ENCODE measurements at places on chromosomes 6 and 20.
A peak's percentile ranks its signal among the peaks of the same experiment; 100 is the strongest.

DNA sequence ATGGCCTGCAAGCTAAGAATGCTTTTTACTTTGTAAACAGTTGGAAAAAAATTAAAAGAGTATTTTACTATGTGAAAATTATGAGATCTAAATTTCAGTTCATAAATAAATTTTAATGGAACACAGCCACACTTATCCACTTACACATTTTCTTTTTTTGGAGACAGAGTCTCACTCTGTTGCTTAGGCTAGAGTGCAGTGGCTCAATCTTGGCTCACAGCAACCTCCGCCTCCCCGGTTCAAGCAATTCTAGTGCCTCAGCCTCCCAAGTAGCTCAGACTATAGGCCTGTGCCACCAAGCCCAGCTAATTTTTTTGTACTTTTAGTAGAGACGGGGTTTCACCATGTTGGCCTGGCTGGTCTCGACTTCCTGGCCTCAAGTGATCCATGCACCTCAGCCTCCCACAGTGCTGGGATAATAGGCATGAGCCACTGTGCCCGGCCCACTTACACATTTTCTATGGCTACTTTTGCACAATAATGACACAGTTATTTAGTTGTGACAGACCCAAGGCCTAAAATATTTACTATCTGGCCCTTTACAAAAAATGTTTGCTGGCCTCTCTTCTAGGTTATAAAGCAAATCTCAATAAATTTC, 109.6 kb downstream of the INSM1 start:
- no peak for DNase-seq

- DNase-seq, result no peak
Observed at GRCh38 chr6:9485992-9486391, 928.9 kb downstream of the TFAP2A start.

- DNase-seq, result no peak
Observed at GRCh38 chr6:16436550-16436949, 198.2 kb downstream of the GMPR start.

DNA sequence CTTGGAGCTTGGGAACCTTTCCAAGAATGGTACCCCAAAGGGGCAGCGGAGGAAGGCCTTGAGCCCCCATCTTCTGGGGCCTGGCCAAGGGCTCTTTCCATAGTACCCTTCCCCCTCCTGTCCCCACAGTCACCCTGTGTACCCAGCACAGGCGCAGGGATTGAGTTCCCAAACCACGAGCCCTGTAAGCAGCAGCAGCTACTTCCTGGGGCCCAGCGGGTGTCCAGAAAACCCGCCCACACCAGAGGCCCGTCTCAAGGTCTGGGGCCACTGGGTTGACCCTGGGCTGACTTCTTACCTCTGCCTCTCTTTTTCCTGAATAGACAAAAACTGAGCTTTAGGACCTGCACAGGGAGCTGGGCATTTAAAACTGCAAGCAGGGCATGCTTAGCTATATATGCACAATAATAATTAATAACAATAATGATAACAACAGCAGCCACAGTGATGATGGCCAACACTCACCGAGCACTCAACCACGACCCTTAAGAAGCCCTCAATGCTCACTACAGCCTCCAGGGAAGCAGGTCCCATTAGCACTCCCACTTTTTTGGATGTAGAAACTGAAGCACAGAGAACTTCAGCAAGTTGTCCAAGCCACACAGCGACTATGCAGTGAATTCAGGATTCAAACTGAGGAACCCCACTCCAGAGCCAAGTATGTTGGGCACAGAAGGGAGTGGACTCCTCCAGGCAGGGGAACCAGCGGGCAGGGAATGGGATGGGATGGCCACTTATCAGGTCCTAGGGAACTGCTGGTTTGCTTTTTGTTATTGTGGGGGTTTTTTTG, 14.5 kb downstream of the NOL4L start:
- DNase-seq, result no peak

- DNase-seq, result no peak
Observed at GRCh38 chr20:58691773-58692578, 624 bp upstream of the NPEPL1 start.

GRCh38 chr6:12051861-12052368, 39.8 kb downstream of the HIVEP1 start:
- peak; percentile 88 for DNase-seq

DNA sequence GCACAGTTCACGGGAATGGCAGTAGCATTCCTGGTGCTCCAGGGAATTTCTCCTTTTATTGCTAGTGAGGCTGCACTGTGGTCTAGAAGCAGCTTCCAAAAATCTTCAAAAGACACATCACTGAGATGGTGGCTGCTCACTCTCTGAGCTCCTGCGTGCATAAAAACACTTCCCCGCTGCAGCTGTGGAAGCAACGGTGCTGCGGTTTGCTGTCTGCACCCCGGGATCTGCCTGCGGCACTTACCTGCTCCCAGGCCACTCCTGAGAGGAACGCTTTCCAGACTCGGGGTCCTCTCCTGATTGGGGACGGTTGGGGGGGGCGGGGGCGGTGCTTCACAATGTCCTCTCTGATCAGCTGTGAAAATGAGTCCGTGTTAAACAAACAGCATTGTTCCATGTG, 77.9 kb downstream of the TMEM242 start:
- DNase-seq, result no peak

DNA sequence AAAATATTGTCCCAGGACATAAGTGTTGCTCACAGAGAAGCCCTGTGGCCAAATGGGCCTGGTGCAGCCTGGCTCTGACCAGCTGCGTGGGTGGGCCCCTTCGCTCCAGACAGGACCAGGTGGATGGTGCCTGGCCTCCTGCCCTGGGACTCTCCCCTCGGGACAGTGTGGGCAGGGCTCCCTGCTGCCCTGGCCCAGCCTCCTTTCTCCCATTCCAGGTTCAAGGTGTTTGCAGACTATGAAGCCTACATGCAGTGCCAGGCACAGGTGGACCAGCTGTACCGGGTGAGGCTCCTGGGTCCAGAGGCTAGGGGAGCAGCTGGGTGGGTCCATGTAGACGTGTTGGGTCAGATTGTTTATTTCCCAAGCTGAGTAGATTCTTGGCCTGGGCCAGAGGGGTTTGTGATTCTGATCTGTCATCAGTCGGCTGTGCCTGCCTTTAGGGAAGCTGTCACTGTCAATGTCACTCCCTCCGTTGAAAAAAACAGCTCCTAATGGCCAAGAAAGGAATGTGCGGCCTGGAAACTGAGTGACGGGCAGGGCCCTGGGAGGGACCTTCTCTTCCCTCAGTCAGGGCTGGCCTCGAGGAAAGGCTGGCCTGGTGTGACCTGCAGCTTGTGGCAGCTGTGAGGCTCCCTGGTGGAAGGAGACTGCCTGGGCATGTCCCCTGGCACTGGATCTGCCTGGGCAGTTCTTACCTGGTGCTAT, 47.7 kb downstream of the PYGB start:
- DNase-seq, result no peak

Data from B cell (primary cell).